ENCODE measurements at places on chromosomes 3 and 15.

- no peak for DNase-seq
Observed at GRCh38 chr15:44441095-44441501, 13.7 kb downstream of the CTDSPL2 start.

DNA sequence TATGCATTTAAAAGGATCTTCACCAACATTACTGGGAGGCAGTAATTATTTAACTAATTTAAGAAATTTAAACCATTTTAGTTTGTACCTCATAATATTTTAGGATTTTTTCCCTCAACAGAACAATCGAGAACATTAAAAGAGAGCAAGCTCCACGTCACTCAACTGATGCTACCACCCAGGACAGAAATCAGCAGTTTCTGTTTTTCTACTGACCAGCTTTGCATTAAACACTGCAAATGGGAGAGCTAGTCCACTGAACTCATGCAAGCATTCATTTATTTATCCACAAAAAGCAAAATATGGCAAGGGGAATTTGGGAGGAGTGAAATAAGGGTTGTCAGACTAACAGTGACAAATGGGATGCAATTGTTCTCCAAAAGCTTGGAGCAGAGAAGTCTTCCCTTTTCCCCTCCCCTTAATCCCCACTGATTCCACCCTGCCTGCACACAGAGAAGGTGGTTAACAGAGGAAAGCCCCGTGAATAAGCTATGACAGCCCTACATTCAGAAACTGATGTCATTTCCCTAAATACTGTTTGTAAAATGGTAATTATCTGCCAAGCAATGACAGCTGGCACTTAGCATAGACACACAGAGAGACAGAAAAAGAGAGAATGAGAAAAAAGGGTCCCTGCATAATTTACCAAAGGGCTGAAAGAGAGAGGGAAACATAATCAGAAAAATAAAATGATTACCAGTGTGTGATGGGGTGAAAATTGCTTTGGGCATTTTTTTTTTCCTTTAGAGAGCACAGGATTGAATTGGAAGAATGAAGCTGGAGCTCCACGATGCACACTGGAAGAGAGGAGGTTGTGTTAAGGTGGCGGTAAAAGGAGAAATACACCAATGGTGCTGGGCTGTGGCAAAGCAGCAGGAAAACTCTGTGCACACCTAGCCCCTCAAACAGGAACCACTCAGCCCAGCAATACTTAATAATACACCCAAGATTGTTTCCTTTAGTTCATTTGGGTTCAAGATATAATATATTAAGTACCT, 777.4 kb downstream of the TUSC7 start:
- no peak for DNase-seq

GRCh38 chr3:21795152-21795837, 44.3 kb upstream of the ZNF385D start:
- no peak for DNase-seq

GRCh38 chr3:133413161-133414020, 13.5 kb downstream of the BFSP2 start:
- DNase-seq = no peak

DNA sequence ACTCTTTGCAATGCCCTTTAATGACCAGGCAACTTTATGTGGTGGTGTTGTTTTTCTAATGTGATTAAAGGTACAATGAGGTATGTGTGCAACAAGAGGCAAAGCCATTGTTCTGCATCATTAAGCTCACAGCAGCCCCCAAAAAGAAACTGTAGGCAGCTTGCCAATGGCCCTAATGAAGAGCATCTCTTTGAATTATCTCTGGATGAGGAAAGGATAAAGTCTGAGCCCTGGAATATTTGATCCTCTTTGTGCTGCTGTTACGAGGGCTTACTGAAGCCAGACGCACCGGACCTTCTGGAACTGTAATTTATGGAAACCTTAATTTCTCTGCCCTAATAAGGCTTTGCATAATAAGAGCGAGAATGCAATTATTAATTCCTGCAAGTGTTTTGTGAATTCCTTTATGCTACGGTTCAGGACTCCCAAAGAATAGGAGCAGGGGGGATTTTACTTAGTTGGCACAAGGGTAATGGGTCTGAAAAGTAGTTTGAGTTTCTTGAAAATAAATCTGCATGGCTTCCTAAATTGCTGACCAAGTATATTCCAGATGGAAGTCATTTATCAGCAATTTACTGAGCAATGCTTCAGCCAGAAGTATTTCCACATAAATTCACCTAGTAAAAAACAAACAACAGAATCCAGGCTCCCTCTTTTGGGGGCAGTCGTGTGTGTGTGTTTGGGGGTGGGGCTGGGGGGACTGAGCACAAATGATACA, 193.4 kb downstream of the PDZRN3 start:
- DNase-seq = no peak

GRCh38 chr15:40238532-40239403, at the start of gene PAK6:
Gene PAK6, plus strand, starts transcription at chr15:40239063. Its CDS starts 25,723 bp downstream, at chr15:40264786.
- DNase-seq = peak; percentile 25

DNA sequence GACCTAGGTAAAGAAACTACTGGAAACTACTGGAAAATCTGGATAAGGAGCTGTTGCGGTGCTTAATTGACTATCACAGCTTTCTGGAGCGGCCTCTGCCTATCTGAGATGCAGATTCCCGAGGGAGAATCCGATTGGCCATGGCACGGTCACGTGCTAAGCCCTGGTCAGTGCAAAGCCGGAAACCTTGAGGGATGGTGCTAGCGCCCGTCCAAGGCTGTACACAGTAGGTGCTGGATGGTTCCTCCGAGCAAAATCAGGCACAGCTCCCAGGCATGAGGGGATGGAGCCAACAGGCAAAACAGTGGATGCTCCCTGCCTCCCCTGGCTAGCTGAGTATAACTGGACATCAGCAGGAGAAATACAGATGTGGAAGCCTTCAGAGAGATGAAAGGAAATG, 238.7 kb upstream of the HES1 start:
- DNase-seq = no peak

- no peak for DNase-seq
Observed at GRCh38 chr15:92153620-92154019, 240.1 kb upstream of the ST8SIA2 start.

GRCh38 chr15:93028632-93029213, 60.3 kb downstream of the RGMA start:
- DNase-seq = peak; percentile 20

DNA sequence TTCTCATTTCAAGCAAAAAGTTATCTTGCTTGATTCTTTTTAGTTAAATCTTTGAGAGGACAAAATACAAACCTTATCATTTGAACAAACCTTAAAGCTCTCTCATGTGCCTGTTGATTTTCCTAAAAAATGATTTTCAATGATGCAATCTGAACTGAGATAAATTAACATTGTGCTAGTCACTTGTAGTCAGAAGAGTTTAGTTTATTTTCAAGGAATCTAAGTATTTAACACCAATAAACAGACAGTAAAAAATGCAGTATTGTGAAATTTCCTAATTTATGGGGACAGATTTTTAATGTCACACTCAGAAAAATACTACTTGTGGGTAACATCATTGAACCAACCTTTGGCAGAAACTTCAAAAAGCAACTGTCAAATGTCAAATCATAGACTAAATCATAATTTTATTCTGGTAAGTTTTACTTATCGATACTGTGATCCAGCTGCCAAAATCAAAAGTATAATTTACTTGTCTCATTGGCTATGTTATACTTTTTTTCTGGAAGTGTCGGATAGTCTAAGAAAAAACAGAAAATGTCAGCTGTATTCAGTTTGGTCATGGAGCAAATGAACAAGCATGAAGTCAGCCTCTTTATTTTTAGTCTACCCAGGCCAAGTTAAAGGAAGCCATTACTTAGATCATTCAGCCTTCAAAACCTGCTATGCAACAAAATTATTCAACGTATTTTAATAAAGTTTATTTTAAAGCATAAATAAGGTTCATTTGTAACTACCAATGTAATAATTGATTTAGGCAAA, 52.4 kb upstream of the FNDC3B start:
- no peak for DNase-seq

DNA sequence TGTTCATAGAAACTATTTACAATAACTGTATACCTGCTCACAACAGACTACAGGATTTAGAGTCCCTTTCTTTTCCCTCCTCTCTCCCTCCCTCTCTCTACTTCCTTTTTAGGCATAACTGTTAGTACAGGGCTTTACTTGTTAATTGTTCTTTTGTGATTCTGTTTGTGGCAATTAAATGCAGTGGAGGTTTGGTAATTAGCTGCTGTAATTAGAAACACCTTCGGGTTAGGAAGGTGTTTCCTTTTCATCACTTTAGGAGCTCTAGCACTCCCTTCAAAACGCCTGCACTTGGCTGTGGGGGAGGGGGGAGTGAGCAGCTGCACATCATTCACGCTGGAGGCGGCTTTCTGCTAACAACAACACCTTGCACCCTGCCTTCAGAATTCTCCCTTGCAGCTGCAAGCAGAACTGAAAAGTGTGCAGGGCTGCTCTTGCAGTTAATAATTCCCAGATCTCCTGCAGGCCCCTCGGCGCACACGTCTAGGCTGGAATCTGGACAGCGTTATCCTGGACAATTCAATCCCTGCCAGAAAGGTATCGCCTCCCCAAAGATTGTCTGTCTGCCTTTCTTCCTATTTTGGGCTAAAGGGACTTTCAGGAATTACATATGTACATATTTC, 242.6 kb upstream of the RGMA start:
- no peak for DNase-seq

DNA sequence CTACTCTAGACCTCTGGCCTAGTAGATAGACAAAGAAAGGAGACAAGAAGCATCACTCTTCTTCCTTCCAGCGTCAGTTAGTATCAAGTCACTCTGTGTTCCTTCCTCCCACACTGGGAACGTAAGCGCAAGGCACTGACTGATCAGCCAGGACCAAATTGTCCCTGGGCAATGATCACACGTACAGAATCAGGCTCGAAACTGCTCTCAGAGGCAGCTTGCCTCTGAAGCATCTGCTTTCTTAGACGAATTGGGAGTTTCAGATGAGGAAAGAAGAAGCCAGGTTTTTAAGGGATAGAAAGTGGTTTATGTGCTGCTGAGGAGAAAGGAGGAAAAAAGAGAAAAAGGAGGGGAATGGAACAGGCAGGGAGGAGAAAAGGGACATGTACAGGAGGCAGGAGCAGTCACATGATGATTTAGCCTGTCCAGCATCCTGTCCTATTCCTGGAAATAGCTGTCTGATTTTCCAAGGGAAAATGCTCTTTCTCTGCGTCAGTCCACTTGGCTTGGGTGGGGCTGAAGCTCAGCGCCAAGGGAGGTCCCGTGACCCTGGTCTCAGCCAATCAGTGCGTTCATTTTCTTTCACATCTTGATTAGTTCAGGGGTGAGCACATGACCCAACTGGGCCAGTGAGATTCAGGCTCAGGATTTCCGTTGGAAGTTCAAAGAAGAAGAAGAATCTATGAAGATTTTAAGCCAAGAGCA, 102.0 kb upstream of the PRICKLE2 start:
- no peak for DNase-seq

- peak; percentile 77 for DNase-seq
Observed at GRCh38 chr15:51077221-51078153, 17.2 kb downstream of the TNFAIP8L3 start.

DNA sequence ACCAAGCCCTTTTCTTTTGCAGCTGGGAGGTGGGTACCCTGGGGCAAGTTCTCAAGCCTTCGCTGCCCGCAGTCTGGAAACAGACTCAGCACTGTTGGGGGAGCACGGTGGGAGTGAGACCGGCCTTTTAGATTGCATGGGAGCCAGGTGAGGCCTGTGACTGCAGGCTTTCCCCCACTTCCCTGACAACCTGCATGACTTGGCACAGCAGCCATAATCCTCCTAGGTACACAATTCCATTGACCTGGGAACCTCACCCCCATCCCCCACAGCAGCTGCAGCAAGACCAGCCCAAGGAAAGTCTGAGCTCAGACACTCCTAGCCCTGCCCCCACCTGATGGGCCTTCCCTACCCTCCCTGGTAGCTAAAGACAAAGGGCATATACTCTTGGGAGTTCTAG, 52.2 kb upstream of the CCDC80 start:
- no peak for DNase-seq

DNA sequence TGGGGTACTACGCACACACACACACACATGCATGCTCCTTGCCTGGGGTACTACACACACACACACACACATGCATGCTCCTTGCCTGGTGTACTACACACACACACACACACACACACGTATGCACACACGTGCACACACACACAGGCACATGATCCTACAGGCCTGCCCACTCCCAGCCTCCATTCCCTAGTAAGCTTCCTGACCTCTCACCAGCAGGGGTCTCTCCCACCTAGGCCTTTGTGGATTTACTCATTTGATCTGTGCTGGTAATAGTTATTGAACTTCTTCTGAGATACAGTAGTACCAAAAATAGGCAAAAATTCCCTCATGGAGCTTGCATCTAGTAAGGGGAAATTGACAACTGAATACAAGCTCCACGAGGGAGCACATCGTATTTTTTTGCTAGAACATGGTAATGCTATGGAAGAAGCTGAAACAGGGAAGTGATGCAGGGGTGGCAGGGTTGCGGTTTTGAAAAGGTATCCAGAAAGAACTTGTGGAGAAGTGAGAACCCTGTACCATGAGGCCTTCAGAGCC, 19.1 kb downstream of the TTC21A start:
- DNase-seq = no peak

GRCh38 chr3:129314386-129315222, 35.9 kb downstream of the HMCES start:
- DNase-seq = peak; percentile 86

DNA sequence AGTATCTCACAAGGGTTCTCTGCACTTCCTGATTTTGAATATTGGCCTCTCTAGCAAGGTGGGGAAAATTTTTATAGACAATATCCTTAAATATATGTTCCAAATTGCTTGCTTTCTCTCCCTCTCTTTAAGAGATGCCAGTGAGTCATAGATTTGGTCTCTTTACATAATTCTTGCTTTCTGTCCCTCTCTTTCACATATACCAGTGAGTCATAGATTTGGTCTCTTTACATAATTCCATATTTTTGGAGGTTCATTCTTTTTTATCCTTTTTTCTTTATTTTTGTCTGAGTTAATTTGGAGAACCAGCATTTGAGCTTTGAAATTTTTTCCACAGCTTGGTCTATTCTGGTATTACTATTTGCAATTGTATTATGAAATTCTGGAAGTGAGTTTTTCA, 77.7 kb upstream of the NUDT16 start:
- no peak for DNase-seq

GRCh38 chr3:134464064-134464688, 21.6 kb downstream of the ANAPC13 start:
- no peak for DNase-seq

GRCh38 chr3:135944831-135945230, 20.7 kb upstream of the PPP2R3A start:
- DNase-seq = no peak

DNA sequence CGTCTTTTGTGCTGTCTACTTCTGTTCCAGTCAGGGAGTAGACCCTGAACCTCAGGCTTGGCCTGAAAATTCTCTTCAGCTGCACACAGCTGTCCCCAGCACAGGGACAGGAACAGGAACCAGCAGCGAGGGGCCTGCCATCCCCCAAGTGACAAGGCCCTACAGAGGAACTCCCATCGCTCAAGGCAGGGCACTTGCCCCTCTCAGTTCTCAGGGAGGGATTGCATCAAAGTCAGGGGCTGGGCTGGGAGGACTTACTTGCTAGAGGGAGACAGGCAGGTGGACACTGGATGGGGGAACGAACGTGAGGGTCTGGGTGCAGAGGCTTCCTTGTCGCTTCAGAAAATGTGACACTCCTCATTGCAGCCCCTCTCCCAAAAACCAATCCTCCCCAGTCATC, 163.6 kb downstream of the CHSY1 start:
- no peak for DNase-seq

- DNase-seq = no peak
Observed at GRCh38 chr15:92951800-92952457, 51.8 kb downstream of the CHD2 start.
